Skin of body (tissue), 3 donors: ENCODE measurements at places on chromosomes 5 and 9.

GRCh38 chr5:143251190-143251589 is 152.3 kb downstream of the NR3C1 start:
- no peak for DNase-seq

DNA sequence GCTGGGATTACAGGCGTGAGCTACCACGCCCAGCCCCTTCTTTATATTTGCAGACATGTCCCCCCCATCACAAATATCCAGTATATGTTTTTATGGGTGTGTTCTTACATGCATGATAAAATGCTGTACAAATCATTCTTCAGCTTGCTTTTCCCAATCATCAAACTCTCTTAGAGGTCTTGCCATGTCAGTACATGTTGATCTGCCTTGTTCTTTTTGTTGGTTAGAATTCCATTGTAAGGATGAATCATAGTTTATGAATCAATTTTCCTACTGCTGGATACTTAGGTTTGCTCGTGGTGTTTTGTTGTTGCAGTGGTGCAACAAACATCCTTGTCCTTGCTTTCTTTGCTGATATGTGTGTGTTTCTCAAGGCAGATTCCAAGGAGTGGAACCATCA is 79.9 kb upstream of the NEURL1B start:
- DNase-seq, result no peak

GRCh38 chr5:125552486-125552885 is 806.0 kb upstream of the ZNF608 start:
- no peak for DNase-seq

DNA sequence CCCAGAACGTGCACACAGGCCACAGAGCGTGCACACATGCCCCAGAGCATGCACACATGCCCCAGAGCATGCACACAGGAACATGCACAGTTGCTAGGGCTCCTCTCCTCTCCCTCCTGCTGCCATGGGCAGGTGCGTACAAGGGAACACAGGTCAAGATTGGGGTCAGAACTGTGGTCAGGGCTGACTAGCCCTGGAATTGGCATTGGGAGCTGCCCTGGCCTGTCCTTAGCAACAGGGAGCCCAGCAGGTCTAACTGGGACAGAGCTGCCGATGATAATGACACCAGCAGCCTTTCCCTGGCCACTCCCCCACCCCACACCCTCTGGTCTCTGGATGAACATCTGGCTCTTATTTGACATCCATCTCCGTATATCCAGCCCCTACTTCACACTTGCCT is 8.0 kb downstream of the PCDH1 start:
- no peak for DNase-seq

GRCh38 chr9:36868586-36869282 is 165.3 kb downstream of the PAX5 start:
- DNase-seq, result no peak

- no peak for DNase-seq
Measured at GRCh38 chr5:6838736-6839135, 125.5 kb downstream of the TENT4A start.

DNA sequence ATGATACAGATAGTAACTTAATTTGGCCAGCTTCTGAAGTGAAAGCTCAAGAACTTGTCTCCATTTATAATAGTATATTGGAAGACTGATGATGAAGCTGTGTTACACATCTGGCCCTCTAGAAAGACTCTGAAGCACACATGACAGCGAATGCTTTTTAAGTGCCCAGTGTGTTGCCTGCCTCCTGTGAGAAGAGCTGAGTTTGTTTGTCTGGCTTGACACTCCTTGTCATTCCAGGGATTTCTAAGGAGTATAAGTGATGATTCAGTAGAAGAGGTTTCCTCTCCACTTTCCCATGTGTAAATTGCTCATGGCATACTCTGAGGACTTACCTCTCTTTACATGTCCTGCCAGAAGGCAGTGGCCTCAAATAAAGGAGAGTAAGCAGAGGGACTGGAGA is 30.4 kb upstream of the LRRTM2 start:
- DNase-seq, result no peak

DNA sequence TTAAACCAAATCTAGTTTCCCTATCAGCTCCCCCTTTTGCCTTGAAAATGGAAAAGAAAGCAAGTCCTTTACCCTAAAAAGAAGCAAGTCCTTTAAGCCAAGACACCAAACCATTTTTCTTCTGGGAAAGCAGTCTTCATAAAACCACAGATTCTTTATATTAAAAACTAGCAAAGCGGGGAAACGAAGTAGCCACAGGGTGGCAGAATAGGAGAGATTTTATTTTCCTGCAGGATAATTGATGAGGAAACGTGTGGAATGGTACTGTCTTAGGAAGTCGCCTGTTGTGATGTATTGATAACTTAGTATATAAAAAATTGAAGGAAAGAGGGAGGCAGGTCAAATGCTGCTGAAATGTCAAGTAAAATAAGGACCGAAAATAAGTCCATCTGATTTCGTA is 41.1 kb downstream of the ZNF883 start:
- no peak for DNase-seq

DNA sequence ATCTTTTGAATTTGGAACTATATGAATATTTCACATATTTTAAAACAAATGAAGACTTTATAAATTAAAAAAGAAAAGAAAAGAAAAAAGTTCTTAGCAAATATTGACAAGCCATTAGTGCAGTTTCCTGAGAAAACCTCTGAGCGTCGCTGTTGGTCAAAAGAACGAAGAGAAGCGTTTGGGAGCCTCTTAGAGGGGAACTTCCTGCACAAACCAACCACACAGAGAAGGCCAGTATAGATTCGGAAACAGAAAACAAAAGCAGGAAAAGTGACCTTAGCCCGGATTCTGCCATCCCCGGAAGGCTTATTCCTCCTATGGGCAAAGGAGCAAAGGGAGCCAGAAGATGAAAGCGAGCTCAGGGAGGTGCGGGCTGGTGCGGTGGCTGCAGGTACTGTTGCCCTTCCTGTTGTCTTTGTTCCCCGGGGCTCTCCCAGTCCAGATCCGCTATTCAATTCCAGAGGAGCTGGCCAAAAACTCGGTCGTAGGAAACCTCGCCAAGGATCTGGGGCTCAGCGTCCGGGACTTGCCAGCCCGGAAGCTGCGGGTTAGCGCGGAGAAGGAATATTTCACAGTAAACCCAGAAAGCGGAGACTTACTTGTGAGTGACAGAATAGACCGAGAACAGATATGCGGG is at the start of gene PCDHGB2:
TSS of gene PCDHGB2 (plus strand) at position 205 of the 637 bp plus-strand sequence. CDS start at position 347, 142 bp downstream.
- DNase-seq, result no peak

DNA sequence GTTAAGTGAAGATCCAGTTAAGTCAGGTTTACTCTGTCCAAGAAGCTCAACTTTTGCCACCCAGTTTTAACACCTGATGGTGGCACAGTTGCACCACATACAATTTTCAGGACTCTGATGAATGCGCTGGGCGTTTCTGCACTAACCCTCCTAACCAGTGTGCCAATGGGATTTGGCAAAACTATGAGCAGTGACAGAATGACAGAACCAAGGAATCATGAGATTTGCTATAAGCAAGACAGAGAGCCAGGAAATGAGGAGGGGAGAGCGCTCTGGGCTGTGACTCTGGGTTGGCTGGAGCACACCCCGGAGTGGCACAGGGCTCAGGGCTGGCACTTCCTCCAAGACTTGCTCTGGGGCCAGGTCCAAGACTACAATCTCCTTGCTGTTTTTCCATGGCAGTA is 84.1 kb downstream of the SH3PXD2B start:
- no peak for DNase-seq

GRCh38 chr9:90943341-90943740 is 141.7 kb downstream of the SYK start:
- DNase-seq, result no peak

DNA sequence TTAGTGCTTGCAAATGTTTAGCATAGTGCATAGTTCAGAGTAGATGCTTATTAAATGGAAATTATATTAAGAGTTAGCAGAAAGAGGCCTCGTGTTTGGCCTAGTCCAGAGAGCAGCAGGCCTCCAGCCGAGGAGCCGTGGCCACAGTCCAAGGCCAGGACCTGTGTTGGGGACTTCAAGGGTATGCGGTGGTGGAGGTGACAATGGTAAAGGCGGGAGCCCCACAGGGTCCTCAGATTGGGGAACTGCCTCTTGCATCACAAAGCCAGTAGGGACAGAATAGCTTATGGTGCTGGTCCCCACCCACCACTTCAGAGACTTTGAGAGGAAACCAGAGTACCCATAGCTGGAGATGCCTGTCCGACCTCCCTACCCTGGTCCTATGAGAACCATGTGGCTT is 554.6 kb upstream of the RIOK2 start:
- DNase-seq, result no peak

- DNase-seq, result no peak
Measured at GRCh38 chr5:133426264-133426663, 186.1 kb downstream of the FSTL4 start.

DNA sequence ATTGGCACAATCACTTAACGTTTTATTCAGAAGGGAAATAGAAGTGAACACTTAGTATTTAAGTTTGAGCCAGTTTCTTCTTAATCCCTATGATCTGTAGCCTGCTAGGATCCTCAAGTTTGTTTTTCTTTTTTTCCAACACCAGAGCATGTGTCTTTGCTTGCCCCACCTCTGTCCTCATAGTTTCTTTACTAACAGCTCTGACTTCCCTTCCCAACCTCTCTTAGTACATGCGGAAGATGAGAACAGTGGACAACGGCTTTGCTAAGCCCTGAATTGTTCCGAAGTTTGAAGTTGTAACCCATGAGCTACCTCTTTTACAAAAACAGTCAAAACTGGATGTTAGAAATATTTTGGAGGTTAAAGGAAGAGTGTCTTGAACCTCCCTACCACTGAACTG is 61.7 kb upstream of the TAF11L2 start:
- DNase-seq, result peak; percentile 30

- no peak for DNase-seq
Measured at GRCh38 chr5:147382776-147383175, 127.1 kb downstream of the DPYSL3 start.

DNA sequence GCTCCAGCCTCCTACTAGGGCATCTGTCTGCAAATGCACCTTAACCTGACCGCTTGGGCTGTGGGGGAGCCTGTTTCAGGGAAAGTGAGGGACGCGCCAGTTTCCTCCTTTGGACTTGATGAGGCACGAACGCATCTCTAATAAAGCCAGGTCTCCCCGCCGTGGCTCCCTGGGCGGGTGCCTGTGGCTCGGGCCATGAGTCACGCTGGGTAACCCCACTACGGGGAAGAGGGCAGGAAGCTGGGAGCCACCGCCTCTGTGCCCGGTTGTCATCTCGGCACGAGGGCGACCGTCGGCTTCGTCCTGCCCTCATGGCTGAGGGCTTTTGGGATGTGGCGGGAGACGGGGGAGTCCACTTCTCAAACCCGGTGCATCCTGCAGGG is 12.1 kb downstream of the NOTCH1 start:
- DNase-seq, result no peak

- no peak for DNase-seq
Measured at GRCh38 chr5:72436796-72437471, 70.3 kb downstream of the ZNF366 start.

DNA sequence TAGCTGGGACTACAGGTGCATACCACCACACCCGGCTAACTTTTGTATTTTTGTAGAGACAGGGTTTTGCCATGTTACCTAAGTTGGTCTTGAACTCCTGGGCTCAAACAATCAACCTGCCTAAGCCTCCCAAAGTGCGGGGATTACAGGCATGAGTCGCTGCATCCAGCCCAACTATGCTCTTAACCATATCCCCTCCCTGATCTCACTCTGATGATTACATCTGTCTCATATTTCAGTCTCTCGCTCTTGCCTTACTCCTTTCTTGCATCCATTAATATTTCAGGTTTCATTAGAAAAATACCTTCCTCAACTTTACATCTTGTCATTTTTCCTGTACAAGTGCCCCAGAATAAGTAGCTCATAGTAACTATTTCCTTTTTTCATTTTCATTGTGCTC is 61.0 kb upstream of the BASP1 start:
- DNase-seq, result no peak

DNA sequence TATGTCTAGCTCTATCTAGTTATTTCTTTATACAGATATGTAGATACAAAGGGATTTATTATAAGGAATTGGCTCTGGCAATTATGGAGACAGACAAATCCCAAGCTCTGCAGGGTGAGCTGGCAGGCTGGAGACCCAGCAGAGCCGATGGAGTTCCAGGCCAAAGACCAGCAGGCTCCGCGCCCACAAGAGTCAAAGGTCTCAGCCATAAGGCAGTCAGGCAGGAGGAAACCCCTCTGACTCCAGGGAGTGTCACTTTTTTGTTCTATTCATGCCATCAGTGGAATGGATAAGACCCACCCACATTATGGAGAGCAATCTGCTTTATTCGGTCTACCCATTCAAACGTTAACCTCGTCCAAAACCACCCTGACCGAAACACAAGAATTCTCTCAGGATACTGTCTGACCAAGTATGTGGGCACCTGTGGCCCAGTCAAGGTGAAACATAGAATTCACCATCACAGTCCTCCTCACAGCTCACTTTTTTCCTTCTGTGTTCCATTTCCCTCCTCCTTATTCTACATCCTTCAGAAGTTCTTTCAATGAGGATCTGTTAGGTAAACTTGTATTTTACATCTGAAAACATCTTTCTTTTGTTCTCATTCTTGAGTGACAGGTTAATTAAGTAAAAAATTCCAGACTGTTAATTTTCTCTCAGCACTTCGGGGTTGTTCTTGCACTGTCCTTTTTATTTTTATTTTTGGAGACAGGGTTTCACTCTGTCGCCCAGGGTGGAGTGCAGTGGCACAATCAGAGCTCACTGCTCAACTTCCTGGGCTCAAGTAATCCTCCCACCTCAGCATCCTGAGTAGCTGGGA is 21.2 kb downstream of the RNF130 start:
- DNase-seq, result no peak

DNA sequence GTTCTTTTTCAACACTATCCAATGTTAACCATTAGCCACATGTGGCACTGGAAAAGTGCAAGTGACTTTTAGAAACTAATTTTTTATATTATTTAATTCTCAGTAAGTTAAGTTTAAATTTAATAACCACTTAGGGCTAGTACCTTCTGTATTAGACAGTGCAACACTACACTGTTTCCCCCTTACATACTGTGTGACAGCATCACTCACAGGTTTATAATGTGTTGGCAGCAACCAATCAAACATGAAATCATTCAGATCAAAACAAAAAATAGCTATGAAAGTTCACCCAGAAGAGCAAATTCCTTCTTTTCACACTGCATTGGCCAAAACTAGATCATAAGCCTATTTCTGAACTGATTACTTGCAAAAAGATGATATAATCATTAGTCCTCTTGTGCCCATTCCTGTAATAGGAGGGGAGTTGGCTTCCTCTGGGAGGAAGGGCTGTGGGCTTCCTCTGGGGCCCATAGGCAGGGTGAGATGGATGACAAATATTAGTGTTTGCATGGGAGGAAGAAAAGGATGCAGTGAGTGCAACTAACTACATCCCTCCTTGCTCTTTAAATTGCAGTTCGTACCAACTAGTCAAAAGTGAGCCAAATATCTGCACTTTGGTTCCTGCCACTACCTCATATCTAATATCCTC is 708.1 kb upstream of the RGMB start:
- no peak for DNase-seq

DNA sequence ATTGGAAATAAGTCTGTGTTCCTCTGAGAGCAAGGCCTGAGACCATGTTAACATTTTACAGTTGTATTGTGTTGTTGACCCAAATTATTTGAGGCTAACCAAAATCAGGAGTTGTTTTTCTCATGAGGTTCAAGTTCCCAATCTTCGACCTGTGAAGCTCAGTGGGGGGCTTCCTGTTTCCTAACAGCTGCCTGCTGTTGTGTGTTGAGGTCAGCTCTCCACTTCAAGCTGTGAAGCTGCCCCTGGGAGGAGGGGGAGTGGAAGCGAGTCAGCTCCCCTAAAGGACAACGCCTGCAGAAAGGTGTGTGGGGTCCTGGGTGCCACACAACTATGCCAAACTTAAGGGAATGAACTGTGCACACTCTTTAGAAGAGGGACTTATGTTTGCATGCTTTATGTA is 295.5 kb downstream of the IRX1 start:
- no peak for DNase-seq

- no peak for DNase-seq
Measured at GRCh38 chr9:130262771-130263170, 2.8 kb upstream of the HMCN2 start.
